ENCODE measurements at places on chromosomes 1 and 21.

DNA sequence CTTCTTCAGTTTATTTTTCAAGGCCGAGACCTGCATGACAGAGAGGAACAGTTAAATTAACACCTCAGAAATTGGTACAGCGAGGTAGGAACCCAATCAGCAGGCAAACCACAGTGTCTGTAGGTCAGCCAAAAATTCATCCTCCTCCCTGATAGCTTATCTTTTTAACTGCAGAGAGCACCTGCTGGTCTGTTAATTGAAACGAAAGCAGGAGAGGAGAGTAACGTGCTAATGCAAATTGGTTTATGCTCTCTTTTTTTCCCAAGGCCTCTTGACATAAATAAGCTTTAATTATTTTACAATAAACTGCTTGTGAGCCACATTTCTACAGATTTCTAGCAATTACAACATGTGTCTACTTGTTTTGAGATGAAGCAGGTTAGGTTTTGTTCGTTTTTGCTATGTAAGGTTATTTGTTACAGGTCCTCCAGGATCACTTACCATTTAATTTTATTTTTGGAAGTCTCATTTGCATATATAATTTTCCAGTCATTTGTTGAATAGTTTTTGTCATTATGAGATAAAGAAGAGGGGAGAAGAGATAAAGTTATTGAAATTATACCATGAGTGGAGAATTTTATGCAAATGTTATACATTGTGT lies 179.9 kb downstream of the DENND1B start:
- DNase-seq: no peak

DNA sequence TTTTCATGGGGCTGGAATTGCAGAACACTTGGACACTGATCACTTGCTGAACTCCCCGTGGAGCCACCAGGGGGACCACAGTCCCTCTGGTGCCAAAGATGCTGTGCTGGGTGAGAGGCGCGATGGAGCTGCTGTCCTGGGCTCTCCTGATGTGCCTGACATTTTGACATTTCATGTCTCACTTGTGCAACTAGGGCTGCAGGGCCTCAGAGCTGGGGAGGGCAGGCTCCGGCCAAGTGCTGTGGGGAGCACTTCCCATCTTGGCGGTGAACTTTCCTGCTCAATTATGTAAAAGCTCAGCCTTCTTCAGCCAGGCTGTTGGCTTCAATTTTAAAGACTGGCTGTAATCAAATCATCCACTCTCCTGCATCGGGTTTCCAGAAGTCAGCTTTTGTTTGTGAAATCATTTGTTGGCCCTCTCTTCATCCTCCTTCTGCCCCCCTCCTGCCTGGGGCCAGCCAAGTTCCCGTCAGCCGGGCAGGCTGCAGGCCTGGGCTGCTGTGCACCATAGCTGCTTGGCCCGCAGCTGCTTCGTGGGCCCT lies 36.8 kb downstream of the KCNAB2 start:
- DNase-seq: no peak

DNA sequence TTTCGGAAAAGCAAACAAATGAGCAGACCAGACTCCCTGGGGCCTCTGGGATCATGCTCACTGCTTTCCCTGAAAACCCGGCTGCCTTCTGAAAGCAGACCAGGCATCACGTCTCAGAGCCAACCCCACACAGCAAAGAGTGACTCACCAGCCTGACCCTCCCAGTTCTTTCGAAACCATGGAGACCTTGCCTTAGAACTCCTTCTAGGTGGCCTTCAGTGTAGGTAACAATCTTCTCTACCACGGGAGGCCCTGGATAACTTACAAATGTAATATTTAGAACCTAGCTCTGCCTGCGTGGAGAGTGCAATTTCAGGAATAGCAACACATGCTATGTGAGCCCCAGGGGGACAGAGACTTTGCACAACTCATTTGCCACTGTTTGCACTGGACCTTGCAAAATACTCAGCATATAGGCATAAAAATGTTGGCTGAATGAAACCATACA lies 105.2 kb downstream of the SUSD4 start:
- no peak for DNase-seq

GRCh38 chr1:19330449-19331135 lies 18.5 kb downstream of the SLC66A1 start:
- no peak for DNase-seq

GRCh38 chr1:161200992-161201835 lies 953 bp upstream of the NDUFS2 start:
- no peak for DNase-seq

- DNase-seq: no peak
Measured at GRCh38 chr1:52352690-52353089, 13.3 kb downstream of the CC2D1B start.

DNA sequence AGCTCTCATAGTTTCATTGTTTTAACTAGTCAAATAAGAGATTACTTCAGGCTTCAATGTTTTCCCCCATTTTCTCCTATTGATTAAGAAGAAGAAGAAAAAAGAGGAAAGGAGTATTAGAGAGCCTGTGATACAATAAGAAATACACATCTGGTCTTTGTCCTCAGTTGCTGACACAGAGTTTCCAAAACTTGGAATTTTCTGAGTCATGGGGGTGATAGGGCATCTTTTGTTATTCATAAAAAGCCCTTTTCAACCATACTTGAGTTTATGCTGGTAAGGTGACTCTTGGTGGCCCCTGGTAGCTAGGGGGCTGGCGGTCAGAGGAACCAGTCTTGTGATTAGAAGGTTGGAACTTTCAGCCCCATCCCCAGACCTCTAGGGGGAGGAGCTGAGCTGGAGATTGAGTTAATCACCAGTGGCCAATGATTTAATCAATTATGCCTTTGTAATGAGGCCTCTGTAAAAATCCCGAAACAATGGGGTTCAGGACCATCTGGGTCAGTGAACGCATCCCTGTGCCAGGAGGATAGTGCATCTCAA lies 28.9 kb upstream of the KLF18 start:
- DNase-seq: no peak

Data from activated gamma-delta T cell (primary cell).